ENCODE measurements at places on chromosomes 4 and X.

DNA sequence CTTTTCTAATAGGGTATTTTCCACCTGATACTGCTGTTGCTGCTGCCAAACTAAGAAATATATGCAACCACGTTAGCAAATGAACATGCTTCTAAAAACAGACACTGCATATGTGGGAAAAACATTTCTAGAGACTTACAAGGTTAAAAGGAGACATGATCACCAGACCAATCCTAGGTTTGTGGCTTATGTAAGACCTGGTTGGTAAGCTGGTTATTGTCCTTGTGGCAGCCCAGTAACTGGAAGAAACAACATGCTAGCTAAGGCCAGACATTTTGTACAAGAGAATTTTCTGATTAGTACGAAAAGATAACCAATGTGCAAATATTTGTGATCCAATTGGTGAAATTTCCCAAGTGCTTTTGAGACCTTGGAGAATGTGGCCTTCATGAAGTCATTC is 112.0 kb downstream of the AFF2 start:
- no peak for DNase-seq

- no peak for DNase-seq
These were observed 26.5 kb upstream of the FUNDC1 start for GRCh38 chrX:44569122-44569521.

GRCh38 chr4:121792966-121793365 is 8.2 kb upstream of the EXOSC9 start:
- DNase-seq, result no peak

GRCh38 chrX:22603060-22603459 is 330.3 kb downstream of the CBLL2 start:
- DNase-seq, result no peak

GRCh38 chr4:1795299-1796195 is 2.5 kb downstream of the FGFR3 start:
- no peak for DNase-seq

GRCh38 chr4:153939570-153939969 is 150.7 kb upstream of the SFRP2 start:
- DNase-seq, result no peak

GRCh38 chrX:112774142-112774541 is 66.5 kb downstream of the AMOT start:
- DNase-seq, result no peak

GRCh38 chr4:85968945-85969819 is 390.7 kb downstream of the MAPK10 start:
- no peak for DNase-seq

GRCh38 chr4:174867903-174868302 is 38.9 kb upstream of the GLRA3 start:
- no peak for DNase-seq

DNA sequence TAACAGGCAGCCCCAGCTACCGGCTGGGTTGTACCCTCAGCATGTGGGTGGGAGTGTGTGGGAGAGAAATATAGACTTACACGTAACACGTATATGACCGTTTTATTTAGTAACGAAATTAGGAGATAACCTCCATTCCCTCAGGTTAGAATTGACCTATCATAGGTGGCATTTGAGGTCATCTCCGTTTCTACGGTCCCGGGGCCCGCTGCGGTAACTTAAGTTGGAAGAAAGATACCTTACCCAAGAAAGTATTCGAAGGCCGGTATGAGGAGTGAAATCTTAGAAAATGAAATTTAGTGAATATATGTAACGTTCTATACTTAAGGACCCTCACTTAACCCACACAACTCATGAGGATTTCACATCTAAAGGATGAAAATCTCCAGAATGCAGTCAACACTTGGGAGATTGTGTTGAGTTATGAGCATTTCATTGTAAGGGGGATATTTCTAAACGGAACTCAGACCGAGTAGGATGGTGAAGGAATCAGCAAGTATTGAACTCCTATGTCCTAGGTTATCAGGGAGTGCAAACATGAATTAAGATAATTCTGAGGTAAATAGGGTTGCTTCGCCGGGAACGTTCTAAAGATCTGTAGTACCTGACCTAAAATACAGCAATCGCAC is 891 bp downstream of the CISD2 start:
- DNase-seq, result no peak

DNA sequence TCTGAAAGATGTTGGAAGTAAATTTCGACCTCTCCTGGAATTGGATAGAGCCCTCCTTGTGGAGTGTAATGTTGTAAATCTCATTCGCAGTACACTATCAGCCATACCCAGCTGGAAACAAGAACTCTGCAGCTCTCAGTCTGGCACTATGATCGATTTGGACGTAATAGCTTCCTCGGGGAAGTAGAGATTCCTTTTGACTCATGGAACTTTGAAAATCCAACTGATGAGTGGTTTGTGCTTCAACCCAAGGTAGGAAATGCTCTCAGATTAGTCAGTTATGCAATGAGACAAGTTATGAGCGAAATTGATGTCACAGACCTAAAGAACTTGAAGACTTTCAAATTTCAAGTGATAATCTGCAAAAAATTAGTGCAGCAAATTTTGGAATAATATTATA is 103.9 kb downstream of the SYTL5 start:
- no peak for DNase-seq

DNA sequence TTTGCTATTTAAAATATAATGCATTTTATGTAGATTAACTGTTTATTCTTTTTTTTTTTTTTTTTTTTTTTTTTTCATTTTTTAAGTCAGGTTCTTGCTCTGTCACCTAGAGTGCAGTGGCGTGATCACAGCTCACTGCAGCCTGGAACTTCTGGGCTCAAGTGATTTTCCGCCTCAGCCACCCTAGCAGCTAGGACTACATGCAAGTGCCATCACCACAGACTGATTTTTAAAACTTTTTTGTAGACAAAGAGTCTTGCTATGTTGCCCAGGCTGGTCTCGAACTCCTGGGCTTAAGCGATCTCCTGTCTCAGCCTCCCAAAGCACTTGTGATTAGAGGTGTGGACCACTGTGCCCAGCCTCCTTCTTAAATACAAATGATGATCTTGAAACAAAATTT is 159.9 kb downstream of the CAMK2D start:
- DNase-seq, result no peak

DNA sequence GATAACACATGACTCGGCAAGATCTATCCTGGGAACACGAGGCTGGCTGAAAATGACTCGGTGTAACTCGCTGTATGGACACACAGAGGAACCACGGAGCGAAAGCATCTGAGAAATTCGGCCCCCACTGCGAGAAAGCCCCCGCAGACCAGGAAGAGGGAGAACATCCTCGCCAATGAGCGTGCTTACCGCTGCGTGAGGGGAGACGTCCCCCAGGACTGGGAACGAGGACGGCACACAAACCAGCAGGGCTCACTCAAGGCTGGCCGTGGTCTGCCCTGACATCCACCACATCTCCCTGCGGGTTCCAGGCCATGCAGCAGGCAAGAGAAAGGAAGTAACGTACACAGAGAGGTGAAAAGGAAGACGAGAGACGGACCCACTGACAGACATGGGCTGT is 17.6 kb upstream of the GTPBP6 start:
- no peak for DNase-seq

- no peak for DNase-seq
These were observed 107.2 kb downstream of the SYNPO2 start for GRCh38 chr4:118995693-118996391.

DNA sequence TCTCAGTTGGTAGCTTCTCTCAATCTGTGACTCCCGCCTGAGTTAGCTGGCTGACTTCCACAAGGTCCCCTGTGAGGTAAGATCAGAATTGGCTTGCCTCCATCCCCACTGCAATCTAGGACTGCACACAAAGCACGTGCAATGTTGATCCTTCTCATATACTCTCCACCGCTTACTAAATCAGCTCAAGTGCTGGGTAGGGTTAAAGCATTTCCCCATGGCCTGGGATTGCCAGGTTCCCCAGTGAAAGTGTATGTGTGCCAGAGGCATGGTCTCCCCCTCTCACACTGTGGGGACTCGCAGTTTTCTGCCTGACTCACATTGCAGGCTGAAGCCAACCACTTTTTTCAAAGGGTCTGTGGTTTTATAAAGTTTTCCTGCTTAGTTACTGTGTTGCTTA is 886.9 kb downstream of the FAM133A start:
- DNase-seq, result no peak

- no peak for DNase-seq
These were observed 89.8 kb downstream of the EMCN start for GRCh38 chr4:100428051-100428450.

DNA sequence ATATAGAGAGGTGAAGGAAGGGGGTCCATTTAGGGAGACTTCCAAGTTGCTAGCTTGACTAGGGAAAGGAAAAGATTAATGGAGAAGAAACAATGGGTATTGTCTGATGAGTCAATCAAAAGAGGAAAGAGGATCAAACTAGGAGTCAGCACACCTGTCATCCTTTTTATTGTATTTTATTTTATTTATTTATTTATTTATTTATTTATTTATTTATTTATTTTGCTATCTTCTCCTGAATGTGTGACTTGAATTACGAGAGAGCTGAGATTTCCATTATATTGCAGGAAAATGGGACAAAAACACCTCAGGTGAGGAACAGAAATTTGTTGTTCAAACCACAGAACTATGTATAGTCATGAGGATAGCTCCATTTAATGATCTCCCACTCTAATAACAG is 58.9 kb downstream of the NUDT11 start:
- DNase-seq, result no peak

DNA sequence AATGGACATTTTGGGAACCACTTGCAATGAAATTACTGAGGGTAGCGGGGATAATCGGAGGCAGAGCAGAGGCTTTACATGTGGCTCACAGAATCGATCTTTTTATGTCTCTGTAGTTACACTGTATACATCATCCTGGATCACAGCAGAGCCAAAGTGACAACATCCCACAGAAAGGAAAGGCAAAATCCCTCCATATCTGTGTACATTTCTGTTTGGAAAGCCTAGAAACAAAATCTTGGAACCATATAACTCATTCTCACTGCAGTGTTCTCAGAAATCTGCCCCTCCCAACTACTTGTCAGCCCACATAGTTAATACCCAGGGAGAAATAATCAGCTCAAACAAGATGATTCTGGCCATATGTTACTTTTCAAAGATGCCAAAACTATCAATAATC is 211.6 kb downstream of the DCLK2 start:
- DNase-seq, result no peak

DNA sequence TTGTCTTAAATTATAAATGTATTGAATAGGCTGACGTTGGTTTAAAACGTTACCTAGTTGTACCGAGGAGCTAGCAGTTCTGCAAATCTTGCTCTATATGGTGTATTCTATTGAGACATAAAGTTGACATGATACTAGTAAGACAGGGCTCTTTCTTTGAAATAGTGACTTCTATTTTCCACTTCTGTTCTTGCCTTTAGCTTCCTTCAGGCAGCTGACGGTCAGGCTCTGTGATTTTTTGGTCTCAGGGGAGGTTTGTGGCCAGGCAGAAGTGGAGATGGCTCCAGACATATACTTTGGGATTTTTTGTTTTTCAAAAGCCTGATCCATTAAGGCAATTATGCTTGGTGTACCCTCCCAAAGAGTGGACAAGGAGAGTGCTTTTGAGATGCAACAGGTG is 95.2 kb downstream of the SLC34A2 start:
- no peak for DNase-seq

Measured in activated CD4-positive, alpha-beta T cell treated with anti-CD3 and anti-CD28 coated beads for 1 hour (primary cell).